ENCODE measurements at places on chromosomes 13 and 19.

DNA sequence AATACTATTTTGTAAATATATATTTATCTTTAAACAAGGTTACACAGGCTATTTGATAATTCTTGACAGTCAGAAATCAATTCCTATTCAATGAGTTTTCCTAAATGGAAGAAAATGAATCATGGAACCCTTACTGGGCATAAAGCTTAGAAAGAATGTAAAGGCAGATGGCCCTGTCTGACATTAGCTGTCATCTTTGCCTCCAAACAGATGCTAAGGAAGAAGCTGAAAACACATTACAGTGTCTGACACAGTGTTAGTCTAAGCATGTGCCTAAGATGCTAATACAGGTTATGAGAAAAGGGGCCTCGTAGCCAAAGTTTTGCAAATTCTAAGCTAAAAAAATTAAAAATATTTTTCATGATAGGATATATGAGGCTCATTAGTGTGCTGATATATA lies 112.8 kb downstream of the ITGBL1 start:
- DNase-seq = no peak

DNA sequence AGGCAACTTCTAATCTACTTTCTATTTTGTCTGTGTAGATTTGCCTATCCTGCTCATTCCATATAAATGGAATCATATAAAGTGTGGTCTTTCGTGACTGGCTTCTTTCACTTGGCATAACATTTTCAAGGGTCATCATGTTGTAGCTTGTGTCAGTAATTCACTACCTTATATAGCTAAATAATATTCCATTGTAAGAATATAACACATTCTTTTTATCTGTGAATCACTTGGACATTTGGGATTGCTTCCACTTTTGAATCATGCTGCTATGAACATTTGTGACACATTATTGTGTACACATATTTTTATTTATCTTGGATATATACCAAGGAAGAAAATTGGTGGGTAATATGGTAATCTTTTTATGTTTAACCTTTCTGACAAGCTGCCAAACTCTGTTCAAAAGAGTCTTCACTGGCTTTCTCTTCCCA lies 89.0 kb upstream of the CSNK1A1L start:
- DNase-seq = no peak

DNA sequence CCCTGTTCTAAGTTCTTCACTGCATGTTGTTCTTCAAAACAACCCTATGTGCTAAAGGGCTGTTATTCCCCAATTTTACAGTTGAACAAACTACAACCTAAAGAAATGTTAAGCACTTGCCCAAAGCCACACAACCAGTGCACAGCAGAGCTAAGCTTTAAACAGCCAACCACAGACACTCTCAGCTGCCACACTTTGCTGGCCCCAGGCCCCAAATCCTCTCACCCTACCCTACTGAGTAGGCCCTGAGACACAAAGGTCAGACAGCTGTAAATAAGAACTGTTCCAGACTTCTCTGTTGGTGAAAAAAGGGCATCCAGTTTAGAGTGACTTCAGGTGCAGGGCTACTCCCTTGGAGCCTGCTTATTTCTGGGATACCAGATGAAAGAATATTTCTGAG lies 30.0 kb downstream of the GRIK5 start:
- no peak for DNase-seq

- no peak for DNase-seq
Observed at GRCh38 chr13:99182439-99182838, 18.2 kb upstream of the UBAC2 start.

DNA sequence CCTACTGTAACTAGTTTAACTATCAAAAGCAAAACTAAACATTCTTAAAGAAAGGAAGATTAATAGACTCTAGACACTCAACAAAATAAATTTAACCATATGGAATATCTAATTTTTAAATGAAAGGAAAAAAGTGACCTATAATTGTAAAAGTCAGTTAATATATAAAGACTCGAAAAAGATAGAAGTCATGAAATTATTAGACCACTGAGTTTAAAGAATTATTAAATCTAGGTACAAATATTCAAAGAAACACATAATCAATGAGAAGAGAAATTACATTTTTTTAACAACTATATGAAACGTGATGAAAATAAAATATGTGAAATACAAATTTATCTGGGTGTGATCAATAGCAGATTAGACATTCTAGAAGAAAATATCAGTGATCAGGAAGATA lies 706.8 kb upstream of the PCDH20 start:
- DNase-seq = no peak

- DNase-seq = no peak
Observed at GRCh38 chr13:62251734-62252133, 836.1 kb upstream of the PCDH20 start.

- DNase-seq = no peak
Observed at GRCh38 chr13:37143911-37144310, 38.4 kb upstream of the CSNK1A1L start.

DNA sequence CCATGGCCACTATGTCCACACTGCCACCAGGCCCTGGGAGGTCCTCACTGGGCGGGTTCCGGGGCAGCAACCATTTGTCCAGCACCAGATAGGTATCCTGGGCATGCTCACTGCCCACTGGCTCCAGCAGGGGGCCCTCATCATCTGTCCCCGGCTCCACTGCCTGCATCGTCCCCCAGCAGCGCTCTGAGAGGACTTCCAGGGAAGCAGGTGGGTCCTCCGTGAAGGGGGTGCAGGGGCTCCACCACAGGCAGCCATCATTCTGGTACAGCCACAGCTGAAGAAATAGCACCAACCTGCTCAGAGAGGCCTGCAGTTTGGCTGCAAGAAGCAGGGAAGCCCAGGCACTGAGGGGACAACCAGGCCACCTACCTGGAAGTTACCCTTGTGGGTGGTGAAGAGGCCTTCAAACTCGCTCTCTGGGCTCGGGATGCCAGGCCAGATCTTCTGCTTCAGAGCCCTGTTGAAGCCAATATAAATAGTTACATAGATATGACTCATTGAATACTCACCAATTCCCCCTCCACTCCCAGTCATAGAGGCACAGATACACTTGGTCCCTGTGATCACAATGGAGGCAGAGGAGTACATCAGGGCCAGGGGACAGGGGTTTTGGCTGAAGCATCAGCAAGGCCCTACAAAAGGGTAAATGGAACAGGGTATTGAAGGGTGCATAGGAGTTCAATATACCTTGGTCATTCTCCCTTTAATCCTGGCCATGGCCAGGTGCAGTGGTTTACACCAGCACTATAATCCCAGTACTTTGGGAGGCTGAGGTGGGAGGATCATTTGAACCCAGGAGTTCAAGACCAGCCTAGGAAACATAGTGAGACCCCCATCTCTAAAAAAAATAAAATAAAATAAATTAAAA lies 4.1 kb downstream of the SWSAP1 start:
- DNase-seq = no peak

DNA sequence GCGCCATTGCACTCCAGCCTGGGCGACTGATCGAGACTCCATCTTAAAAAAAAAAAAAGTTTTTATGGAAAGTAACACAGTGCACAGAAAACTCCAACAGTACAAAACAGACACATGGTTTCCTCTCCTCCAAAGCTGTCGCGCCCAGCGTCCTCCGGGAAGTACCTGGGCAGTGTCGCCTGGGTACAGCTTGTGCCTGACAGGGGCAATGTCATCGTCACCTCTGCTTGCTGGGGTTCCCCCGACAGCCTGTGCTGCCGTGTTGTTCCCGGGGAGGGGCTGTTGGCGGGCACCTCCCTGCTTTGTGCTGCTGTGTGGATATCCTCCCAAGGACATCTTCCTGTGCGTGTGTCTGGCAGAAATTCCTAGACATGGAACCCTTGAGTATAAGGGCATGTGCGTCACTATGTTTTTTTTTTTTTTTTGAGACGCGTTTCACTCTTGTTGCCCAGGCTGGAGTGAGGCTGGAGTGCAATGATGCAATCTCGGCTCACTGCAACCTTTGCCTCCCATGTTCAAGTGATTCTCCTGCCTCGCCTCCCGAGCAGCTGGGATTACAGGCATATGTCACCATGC lies 2.4 kb upstream of the F2RL3 start:
- DNase-seq = no peak

DNA sequence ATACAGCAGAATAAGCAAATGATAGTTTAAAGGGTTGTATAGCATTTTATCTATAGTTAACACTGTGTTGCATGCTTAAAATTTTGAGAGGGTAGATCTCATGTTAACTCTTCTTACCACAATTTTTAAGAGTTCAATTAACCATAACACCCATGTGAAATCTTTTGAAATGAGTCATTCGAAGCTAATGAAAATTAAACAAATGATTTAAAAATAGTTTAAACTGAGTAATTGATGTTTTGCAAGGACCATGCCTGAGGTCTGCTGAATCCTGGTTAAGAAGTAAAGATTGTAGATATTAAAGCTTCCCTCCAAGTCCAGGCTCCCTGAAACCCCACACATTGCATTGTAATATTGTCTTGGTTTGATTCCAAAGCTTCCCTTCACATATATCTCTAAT lies 176.7 kb upstream of the RNF113B start:
- no peak for DNase-seq
